ENCODE measurements at places on chromosomes 7 and 10.

DNA sequence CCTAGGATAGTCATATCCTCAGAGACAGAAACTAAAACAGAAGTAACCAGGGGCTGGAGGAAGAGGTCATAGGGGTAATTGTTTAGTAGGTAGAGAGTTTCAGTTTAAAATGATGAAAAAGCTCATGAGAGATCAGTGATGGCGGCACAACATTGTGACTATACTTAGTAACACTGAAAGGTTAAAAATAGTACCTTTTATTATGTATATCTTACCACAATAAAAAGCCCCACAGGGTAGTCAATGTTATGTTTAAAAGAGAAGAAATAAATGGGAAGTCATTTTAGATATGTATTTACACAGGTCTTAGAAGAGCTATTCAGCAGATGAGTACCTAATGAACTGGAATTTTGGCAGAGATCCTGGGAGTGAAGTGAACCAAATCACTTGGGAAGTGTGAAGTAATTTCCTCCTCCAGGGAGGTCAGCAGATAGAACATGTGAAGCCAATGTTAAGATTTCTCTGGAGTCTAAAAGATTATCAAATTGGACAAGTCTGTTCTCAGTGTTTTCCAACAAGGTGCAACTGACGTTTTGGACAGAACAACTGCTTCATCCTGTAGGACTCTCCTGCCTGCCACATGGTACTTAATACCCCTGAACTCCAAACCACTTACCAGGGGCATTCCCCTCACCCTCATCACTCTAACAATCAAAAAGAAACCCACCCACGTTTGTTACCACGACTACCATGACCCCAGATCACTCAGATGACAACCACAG is 6.4 kb downstream of the CDCA7L start:
- peak; percentile 41 for DNase-seq

GRCh38 chr7:132518102-132518838 is 58.0 kb downstream of the PLXNA4 start:
- peak; percentile 62 for DNase-seq

DNA sequence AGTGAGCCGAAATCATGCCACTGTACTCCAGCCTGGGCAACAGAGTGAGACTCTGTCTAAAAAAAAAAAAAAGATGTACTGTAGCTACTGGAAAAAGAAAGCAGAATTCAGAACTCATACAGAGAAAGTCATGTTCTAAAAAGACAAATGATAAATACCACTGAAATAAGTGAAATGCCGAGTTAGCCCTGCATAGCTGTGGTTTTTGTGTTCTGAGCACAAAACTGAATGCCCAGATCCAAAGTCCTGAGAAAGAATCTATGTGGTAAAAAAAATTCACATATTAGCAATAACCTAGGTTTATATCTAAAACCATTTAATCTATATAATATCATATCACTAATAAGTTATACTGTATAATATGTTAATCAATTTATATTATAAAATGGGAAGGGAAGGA is 29.3 kb upstream of the HECW1 start:
- no peak for DNase-seq

- no peak for DNase-seq
These were observed 3.9 kb downstream of the CXCL12 start for GRCh38 chr10:44380829-44381600.

DNA sequence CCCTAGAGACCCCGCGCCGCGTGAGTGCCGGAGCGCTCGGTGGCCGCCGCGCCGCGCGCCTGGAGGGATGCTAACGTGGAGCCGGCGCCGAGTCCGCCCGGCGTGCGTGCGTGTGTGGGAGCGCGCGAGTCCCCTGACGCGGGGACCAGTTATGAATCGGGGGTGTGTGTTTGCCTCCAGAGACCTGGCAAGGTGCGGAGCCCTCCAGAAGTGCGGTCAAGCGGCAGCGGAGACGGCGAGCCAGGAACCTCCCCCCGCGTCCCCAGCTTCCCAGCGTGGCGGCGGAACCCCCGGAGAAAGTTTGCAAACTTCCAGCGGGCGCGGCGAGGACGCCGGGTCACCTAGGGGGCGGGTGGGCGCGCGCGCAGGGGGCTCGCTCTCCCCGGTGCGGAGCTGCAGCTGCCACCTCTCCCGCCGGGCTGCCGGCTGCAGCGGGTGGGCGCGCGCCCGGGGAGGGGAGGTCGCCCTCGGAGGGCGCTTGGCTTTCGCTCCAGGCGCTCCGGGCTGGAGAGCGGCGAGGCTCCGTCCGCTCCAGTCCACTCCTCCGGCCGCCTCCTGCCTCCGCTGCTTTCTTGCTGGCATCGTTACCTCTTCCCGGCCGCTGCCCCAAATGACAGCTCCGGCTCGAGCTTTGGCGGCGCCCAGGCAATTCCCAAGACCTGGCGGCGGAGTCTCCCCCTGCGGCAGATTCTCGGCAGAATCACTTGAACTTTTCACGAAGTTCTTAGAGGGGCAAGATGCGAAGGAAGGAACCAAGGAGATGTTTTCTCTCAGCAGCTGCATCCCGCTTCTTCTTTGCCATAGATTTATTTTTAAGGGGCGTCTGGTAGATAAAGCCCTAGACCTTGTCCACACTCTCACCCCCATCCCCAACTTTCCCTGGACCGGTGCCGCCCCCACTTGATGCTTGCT is 2.3 kb upstream of the CREB5 start:
- no peak for DNase-seq

- DNase-seq, result peak; percentile 95
These were observed at the start of gene ADD3 for GRCh38 chr10:110007701-110008517. Gene ADD3, plus strand, starts transcription at chr10:110007984. Its CDS starts 92,670 bp downstream, at chr10:110100654.

- DNase-seq, result peak; percentile 72
These were observed at the start of gene GPR141 for GRCh38 chr7:37683246-37684120. Gene GPR141, plus strand, starts transcription at chr7:37683766. Its CDS starts 56,628 bp downstream, at chr7:37740394.

GRCh38 chr10:92278996-92279696 is 11.7 kb downstream of the CPEB3 start:
- no peak for DNase-seq

DNA sequence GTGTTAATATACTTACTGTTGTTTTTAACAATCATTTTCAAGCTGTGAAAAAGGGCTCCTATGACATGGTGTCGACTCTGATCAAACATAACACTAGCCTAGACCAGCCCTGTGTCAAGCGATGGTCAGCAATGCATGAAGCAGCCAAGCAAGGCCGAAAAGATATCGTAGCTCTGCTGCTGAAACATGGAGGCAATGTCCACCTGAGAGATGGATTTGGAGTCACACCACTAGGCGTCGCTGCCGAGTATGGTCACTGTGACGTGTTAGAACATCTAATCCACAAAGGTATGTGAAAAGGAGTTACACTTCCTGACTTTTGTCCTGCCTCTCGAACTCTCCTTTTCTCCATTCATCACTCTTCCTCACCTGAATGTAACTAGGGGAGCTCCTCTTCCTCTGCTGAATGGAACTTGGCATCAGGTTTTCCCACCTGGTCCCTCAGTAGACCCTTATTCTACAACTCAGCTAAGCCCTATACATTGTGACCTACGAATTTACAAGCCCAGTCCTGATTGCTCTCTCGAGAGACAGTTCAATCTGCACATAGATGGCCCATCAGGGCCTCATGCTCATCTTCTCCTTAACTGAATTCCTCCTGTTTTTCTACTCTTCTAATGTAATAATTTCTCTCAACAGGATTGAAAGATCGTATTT is 23.0 kb downstream of the ASB15 start:
- DNase-seq, result peak; percentile 87

DNA sequence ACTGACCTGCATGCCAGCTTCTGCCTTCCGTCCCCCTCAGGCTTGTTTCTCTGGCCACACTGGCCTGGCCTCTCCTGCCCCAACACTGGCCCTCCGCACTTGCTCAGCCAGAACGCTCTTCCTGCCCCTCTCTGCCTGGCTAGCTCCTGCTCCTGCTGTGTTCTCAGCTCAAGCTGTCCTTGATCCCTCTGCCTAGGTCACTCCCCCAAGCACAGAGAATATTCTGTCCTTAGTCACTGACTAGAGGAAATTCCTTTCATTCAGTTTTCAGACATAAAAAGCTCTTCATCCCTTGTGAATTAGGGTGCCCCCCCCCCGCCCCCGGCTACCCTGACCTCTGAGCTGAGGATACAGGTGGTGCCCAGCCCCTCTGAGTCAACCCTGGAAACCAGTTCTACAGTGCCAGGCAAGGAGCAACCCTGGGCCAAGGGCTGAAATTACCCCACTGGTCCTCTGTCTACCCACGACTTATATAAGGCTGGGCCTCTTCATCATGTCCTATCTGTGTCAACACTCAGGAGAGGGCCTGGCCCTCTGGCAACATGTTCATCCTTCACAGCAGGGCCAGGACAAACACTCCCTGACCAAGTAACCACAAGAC is 6.6 kb upstream of the SGPL1 start:
- DNase-seq, result no peak

DNA sequence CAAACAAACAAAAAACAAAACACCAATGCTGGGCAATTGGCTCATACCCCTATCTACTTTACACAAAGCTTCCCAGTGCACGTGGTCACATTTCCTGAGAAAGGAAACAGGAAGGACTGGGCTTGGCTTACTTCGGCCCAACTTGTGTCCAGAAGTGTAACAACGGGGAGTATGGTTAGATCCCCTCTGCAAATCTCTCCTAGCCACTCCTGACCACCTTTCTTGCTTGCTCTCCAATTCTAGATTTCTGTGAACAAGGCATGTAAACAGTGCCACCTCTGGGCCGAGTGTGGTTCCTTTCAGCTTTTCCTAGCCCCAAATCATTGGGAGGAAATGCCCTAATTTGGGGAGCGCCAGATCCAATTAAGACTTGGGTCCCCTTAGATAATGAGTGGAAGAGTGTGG is 21.0 kb upstream of the FRAT2 start:
- no peak for DNase-seq

DNA sequence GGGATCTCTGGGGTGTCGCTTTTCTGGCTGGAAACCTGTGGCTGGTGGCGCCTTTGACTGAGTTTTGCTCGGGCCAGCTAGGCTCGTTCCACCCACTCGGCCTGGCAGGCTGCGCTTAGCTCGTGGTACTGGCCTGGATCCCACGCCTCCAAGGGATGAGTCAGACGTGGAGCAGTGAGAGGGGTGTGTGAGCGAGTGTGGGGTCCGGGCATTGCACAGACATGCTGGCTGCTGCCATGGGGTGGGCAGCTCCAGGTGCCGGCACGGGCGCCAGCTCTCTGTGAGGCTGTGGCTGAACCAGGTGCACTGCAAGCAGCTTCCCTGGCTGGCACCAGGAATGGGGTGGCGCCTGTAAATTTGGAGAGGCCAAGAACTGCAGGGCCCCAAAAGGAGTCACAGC is 63.1 kb upstream of the CACNA2D1 start:
- no peak for DNase-seq

DNA sequence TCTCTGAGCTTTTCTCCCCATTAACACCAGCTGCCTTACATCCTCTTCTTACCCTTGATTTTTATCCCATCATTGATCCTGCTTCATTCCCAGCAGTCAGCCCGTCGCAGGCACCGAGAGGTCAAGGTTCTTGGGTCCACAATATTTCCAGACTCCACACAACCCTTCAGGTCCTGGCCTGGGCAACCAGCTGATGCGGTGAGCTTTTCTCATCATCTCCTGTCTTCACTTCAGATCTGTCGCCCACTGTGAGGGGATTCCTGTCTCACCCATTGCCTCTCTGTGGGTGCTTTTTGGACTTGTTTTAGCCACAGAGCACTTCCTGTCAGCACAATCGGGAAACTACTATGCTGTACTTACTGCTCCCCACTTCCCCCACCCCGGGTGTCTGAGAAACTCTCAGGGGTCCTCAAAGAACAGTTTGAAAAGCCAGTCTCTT is 8.4 kb upstream of the PVRIG start:
- no peak for DNase-seq

- DNase-seq, result no peak
These were observed 148.4 kb upstream of the FAM20C start for GRCh38 chr7:43791-44540.

DNA sequence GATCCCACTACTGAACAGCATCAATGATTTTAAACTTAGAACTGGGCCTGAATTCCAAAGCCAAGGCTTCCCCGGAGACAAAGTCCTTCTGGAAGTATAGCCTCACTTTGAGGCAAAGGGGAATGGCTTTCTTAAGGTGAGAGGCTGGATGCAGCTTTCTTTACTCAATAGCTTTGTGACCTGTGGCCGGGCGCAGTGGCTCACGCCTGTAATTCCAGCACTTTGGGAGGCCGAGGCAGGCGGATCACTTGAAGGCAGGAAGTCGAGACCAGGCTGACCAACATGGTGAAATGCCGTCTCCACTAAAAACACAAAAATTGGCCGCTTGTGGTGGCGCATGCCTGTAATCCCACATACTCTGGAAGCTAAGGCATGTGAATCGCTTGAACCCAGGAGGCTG is 3.2 kb upstream of the FGFR2 start:
- DNase-seq, result no peak

GRCh38 chr10:118534136-118534535 is 61.3 kb downstream of the PRLHR start:
- no peak for DNase-seq

DNA sequence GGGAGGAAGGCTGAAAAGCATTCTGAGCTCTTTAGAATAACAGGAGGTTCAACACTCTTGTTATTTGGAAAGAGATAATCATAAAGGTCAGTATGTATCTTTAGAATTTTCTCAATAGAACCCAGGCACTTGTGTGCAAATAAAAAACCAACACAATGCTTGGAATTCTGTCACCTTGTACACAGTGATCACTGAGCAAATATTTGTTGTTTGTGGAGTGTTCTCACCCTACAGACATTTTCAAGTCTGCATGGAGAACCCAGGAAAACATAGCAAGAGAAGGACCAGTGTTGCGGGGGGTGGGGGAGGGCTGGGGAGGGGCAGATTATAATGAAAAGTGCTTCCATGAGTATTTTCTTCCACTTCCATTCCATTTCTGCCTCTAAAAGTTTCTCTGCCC is 87.4 kb downstream of the FAM107B start:
- no peak for DNase-seq

GRCh38 chr10:82245906-82246560 is 371.0 kb downstream of the NRG3 start:
- no peak for DNase-seq

- DNase-seq, result no peak
These were observed 3.8 kb downstream of the WDR91 start for GRCh38 chr7:135207406-135208101.

DNA sequence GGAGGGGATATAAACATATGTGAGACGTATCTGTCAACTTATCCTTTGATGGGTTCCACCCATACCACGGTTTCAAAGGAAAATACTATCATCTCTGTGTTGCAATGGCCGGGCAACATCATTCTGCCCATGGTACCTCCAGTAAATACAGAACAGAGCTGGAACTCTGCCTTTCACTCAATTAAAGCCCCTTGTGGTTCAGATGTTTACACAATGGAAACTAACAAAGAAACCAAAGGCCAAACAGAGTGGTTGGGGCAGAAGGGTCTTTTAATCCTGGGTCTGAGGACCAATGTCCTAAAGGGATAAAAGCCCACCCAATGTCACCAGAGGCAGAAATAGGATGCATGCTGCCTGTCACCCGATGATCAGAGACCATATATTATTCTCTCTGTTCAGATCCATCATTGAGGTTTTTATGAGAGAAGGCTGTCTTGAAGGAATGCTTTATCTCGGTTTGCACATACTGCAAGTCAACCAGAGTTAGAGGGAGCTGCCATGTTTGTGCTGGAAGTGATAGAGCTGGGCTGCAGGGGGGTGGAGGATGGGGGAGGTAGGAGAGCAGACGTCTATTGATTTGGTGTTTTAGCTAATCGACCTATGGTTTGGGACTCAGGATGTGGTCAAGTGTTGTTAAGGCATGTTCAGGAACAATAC is 105.4 kb upstream of the FRMD4A start:
- no peak for DNase-seq
